Body of pancreas (tissue), 4 donors: ENCODE measurements at places on chromosomes 2 and 18. TPM values are rescaled to one million over a fixed set of nuclear protein-coding genes. Genes with fewer than 3 reads are reported as not detected.

- DNase-seq = no peak
- H3K4me1 ChIP-seq = peaks cover 37% of the 10 kb centered on the region
- no peak overlapping the region for H3K4me3 ChIP-seq
- H3K36me3 ChIP-seq = no peaks in the 10 kb centered on the region
- no peak overlapping the region for H3K27ac ChIP-seq
- H3K27me3 ChIP-seq = no peaks in the 10 kb centered on the region
These were observed 6.7 kb downstream of the DLX1 start for GRCh38 chr2:172091761-172092566.

- H3K4me3 ChIP-seq = no peak overlapping the region
- H3K27ac ChIP-seq = no peak overlapping the region
- no peaks in the 10 kb centered on the region for H3K27me3 ChIP-seq
These were observed 315.1 kb downstream of the MTX2 start for GRCh38 chr2:176584333-176584732.

DNA sequence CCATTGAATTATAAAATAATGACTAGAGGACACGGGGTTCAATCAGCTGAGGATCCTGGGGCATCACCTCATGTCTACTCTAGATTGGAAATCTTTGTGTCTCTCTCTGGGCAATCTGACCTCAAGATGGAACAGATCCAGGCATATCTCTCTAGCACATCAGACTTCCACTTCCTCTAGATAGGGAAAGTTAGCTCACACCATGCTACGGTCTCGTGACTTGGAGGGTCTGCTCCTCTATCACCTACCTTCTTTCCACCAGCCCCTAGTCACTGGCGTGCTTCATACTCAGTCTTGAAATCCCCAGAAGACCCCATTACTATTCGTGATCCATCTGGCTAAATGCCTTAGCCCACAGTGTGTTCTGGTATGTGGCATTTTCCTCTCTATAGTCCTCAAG is 148.8 kb downstream of the ANKRD44 start:
- DNase-seq = no peak
- H3K4me1 ChIP-seq = peaks cover 5% of the 10 kb centered on the region
- H3K27me3 ChIP-seq = no peaks in the 10 kb centered on the region
- H3K36me3 ChIP-seq = no peaks in the 10 kb centered on the region

DNA sequence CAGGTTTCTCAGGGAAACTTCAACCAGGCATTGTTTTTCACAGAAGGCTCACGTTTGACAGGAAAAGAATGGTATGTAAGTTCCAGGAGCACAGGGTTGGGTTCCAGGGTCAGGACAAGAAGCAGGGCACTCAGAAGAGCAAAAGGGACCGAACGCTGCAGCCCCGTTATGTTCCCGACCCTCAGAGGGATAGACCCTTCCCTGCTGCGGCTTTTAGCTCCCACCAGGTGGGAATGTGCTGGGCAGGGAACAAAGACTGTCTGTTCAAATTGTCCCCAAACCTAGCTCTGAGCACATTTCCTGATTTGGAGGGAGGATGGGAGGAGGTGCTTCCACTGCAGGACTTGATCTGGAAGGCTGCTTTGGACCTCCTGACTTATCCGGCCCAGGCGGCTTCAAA is 130.1 kb downstream of the RAB3GAP1 start:
- H3K4me1 ChIP-seq = no peaks in the 10 kb centered on the region
- no peak for DNase-seq
- no peak overlapping the region for H3K27ac ChIP-seq
- H3K27me3 ChIP-seq = no peaks in the 10 kb centered on the region

GRCh38 chr2:23595601-23596251 is 210.7 kb downstream of the KLHL29 start:
- H3K27ac ChIP-seq = no peak overlapping the region
- no peaks in the 10 kb centered on the region for H3K27me3 ChIP-seq
- no peak for DNase-seq
- H3K4me3 ChIP-seq = no peak overlapping the region
- no peaks in the 10 kb centered on the region for H3K36me3 ChIP-seq

- peak overlapping the region; percentile 66 for H3K27ac ChIP-seq
- H3K36me3 ChIP-seq = no peaks in the 10 kb centered on the region
- H3K27me3 ChIP-seq = no peaks in the 10 kb centered on the region
- H3K4me3 ChIP-seq = no peak overlapping the region
- peaks cover 69% of the 10 kb centered on the region for H3K4me1 ChIP-seq
These were observed 113.6 kb downstream of the RNF144A start for GRCh38 chr2:7030810-7031209.

DNA sequence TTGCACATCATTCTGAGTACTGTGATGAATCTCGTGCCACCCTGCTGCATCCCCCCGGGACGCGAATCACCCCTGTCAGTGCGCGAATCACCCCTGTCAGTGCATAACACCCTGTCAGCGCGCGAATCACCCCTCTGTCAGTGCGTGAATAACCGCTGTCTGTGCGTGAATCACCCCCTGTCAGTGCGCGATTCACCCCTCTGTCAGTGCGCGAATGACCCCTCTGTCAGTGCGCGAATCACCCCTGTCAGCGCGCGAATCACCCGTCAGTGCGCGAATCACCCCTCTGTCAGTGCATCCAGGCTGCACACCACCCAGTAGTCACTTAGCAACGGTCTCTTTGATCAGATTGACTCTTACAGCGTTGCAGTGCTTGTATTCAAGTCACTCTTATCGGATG is 134.4 kb upstream of the TPO start:
- H3K27ac ChIP-seq = no peak overlapping the region
- no peak for DNase-seq
- H3K36me3 ChIP-seq = no peaks in the 10 kb centered on the region
- H3K4me1 ChIP-seq = no peaks in the 10 kb centered on the region
- no peak overlapping the region for H3K4me3 ChIP-seq
- no peaks in the 10 kb centered on the region for H3K27me3 ChIP-seq

DNA sequence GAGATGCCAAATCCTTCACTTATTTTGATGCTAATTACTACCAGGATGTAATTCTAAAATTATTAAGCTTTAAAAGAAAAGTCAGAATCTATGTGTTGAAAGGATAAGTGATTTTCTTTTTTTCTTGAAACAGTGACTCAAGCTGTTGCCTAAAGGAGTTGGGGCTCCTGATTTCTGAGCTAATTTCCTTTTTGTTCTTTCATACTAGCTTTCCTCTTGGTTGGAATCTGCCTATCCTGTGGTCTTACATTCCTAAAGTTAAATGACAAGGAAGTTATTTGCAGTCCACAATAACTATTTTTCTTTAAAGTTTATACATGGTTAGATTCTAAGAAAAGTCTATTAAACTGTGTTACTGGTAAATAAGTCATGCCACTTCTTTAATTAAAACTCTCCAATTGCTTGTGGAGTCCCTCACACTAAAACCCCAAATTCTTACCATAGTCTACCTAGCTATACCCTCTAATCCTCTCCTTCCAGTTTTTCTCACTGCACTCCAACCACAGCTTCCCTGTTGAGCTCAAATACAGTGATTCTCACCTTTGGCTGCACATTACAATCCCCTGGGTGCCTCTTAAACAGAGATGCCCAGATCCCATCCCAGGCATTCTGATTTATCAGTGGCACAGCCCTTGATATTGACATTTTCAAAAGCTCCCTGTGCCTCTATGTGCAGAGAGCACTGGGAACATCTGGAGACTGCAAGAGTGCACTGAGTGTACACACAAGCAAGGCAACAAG is 63.3 kb upstream of the EFEMP1 start:
- DNase-seq = no peak
- no peak overlapping the region for H3K4me3 ChIP-seq
- H3K36me3 ChIP-seq = no peaks in the 10 kb centered on the region
- H3K27ac ChIP-seq = no peak overlapping the region
- no peaks in the 10 kb centered on the region for H3K4me1 ChIP-seq

DNA sequence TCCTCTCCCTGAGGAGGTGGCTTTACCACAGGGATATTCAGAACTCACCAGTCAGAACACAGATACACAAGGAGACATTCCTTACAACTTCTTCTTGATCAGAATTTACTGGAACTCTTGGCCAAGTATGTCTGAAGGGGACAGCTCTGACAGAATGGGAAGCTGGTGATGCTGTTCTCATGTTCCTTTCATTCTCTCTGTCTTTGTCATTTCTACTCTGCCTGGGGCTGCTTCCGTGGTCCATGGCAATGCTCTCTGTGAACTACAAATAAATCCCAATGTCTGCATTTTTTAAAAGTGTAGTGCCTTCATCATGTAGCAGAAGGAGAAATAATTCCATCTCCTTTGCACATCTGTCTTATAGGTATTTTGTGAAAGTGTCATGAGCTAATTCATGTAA is 730.3 kb downstream of the CNTNAP5 start:
- no peaks in the 10 kb centered on the region for H3K4me1 ChIP-seq
- no peak overlapping the region for H3K4me3 ChIP-seq

- no peaks in the 10 kb centered on the region for H3K4me1 ChIP-seq
- H3K36me3 ChIP-seq = no peaks in the 10 kb centered on the region
- H3K4me3 ChIP-seq = no peak overlapping the region
- no peaks in the 10 kb centered on the region for H3K27me3 ChIP-seq
These were observed 80.3 kb downstream of the INSIG2 start for GRCh38 chr2:118168615-118169014.

UGP2 gene
- total RNA-seq = 93.3 TPM

NT5DC4 gene
- total RNA-seq = not detected
